ENCODE measurements at places on chromosomes 1 and 21.

GRCh38 chr21:45290948-45291612, 3.4 kb upstream of the POFUT2 start:
- no peak for DNase-seq

GRCh38 chr1:83961571-83962295, 37.2 kb downstream of the TTLL7 start:
- DNase-seq: no peak

DNA sequence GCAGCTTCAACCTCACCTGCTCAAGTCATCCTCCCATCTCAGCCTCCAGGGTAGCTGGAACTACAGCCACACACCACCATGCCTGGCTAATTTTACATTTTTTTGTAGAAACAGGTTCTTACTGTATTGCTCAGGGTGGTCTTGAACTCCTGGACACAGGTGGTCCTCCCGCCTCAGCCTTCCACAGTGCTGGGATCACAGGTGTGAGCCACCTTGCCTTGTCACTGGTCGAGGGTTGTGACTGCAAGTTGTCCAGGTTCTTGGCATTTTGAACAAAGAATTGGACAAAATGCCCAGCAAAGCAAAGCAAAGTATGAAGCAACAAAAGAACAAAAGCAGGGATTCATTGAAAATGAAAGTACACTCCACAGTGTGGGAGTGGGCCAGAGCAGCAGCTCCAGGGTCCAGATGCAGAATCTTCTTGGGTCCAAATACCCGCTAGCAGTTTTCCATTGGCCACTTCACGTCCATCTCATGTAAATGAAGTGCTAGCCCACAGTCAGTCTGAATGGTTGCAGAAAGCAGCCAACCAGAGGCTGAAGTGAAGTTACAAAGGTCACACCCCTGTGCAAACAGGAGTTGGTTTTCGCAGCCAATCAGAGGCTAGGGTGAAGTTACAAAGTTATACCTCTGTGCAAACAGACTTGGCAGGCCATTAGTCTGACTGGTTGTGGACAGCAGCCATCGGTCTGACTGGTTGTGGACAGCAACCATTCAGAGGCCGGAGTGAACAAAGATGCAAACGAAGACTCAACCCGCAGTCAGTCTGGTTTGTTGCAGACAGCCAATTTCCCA, 109.5 kb upstream of the KIF26B start:
- no peak for DNase-seq

GRCh38 chr1:203207751-203208150, 21.2 kb upstream of the CHI3L1 start:
- no peak for DNase-seq

GRCh38 chr1:51268634-51269033, 32.6 kb downstream of the RNF11 start:
- DNase-seq: no peak

- DNase-seq: no peak
Observed at GRCh38 chr21:28294051-28294450, 698.6 kb downstream of the LTN1 start.

DNA sequence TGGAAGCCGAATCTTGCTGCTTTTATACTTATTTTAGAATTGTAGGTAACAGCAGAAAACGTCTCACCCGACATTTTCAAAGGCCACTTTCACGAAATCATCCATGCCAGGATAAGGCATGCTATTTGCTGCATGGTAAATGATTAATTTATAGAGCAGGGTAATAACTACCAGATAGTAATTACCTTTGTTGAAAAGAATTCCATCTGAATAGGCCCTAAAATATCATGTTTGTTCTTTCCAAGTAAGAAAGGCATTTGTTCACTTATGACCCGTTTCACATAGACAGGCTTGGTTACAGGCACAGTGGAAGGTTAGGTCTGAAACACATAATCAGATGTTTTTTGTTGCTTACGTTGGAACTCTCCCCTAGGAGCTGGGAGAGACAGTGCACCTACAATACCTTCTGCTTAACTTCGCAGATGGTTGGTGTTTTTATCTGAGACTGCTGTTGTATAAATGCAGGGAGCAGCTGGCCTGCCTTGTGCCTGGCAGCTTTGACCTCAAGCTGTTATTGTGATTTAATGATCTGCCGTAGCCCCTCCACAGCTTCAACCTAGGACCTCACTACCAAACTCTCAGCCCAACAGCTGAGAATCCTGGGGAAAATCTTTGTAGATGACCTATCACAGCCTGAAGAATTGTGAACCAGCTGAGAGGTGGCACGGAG, 1.6 kb downstream of the SLC44A3 start:
- DNase-seq: no peak

DNA sequence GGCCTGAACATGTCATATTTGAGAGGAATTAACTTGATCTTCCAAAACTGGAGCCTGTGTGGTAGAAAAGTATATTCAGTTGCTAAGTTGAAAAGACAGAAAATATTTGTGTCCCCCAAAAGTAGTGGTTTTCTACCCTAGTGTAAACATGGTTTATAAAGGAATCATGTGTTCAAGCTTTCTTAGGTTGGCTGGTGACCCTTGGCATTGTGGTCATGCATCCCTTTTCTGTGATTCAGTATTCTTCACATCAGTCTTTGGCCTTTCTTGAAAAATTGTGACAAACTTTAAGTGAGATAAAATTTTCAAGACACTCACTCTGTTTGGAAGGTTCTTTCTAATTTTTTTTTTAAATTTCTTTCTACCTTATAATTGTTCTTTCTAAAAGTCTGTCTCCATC, 193.2 kb downstream of the DHRS3 start:
- no peak for DNase-seq

GRCh38 chr1:8096105-8097011, 70.2 kb upstream of the ERRFI1 start:
- DNase-seq: no peak

DNA sequence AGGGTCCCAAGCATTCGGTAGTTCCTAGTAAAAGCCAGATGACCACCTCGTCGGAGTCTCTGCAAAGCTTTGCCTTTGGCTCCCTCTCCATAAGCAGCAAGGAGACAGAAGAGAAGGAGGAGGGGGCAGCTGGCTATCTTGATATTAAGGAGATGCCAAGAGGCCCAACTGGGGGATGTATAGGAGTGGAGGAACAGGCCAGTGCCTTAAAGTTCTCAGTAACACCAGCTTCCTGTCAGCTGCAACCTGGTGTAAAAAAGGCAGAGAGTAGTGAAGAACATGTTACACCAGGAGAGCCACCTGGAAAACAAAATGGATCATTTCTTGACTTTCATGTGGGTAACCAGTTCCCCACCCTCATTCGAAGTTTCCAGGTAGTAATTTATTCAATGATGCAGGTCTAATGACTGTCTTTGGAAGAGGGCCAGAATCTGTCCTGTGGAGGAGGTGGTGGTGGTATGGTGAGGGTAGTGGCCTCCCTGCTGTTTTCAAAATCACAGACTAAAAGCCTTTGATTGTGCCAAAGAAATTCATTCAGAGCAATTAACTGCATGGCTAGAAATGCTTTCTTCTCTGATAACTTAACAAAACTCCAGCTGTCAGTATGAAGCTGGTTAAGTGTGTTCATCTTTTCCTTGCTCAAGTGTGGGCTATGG, 27.3 kb downstream of the TMEM200B start:
- no peak for DNase-seq

GRCh38 chr1:161153176-161153575, 602 bp upstream of the UFC1 start:
- no peak for DNase-seq

DNA sequence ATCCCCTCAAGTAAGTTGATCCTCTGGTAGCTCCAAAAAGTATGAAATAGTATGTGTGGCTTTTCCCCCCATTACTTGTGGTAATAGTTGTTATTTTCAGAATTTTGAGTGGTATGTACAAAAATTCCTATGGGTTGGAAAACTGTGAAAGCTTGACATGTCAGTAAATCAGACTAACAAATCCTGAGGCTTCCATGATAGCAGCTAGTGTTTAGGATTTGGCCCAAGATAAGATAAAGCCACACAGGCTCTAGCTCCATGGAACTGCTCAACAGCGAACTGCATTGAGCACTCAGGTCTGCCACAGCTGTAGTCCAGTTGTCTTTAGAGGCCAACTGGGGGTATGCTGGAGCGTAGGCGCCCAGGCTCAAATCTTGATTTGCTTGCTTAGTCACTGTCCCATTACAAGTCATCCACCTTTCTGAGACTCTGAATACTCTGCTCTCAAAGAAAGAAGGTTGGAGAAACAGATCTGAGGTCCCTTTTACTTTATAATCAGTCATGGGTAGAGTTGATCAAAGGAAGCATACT, 28.7 kb downstream of the ATP1A1 start:
- DNase-seq: no peak

DNA sequence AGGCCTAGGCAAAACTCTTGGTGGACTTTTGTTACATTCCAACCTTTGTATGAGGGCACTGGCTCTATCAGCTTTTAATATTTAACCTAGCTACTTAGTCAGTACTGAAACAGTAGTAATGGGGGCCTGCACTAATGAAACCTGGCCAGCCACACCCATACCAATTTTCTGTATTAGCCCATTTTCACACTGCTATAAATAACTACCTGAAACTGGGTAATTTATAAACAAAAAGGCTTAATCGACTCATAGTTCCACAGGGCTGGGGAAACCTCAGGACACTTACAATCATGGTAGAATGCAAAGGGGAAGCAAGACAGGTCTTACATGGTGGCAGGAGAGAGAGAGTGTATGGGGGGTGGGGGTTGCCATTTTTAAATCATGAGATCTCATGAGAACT, 245.7 kb upstream of the RGS18 start:
- no peak for DNase-seq

DNA sequence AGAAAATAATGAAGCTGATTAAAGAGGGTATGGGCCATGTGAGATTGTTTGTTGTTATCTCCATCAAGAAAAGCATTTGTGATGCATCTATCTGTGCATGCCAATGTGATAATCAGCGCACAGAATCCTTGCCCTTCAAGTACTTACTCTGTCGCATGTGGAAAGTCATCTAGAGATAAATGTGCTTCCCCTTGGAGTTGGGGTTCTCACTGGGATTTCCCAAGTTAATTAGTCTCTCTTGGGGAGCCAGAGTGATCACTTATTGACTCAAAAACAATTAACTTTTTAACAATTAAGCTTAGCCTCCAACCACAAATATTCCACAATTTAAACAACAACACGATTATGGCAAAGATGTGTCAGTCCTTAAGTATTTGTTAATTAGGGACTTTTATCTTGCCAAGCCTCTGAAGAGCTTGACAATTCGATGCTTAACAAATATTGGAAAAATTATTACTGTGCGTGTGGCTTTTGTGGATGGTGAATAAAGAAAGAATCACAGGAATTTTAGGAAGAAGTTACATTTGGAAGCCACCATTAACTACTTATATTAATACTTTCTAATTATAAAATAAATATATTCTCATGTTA, 17.5 kb downstream of the RHOU start:
- no peak for DNase-seq

- DNase-seq: no peak
Observed at GRCh38 chr21:37904856-37905255, 11.4 kb downstream of the KCNJ6 start.

DNA sequence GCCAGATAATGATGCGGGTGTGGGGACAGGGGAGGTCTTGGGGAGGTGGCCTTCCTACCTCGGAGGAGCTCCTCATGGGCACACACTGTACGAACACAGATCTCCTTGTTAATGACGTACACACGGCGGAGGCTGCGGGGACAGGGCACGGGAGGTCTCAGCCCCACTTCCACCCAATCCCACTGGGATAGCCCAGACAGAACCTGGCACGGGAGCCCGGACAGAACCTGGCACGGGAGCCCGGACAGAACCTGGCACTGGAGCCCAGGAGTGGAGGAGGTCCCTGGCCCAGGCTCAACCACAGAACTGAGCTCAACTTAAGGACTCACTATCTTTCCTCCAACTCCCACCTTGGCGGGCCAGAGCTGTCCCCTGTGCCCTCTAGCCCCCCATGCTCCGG, 5.2 kb downstream of the MFAP2 start:
- DNase-seq: no peak

DNA sequence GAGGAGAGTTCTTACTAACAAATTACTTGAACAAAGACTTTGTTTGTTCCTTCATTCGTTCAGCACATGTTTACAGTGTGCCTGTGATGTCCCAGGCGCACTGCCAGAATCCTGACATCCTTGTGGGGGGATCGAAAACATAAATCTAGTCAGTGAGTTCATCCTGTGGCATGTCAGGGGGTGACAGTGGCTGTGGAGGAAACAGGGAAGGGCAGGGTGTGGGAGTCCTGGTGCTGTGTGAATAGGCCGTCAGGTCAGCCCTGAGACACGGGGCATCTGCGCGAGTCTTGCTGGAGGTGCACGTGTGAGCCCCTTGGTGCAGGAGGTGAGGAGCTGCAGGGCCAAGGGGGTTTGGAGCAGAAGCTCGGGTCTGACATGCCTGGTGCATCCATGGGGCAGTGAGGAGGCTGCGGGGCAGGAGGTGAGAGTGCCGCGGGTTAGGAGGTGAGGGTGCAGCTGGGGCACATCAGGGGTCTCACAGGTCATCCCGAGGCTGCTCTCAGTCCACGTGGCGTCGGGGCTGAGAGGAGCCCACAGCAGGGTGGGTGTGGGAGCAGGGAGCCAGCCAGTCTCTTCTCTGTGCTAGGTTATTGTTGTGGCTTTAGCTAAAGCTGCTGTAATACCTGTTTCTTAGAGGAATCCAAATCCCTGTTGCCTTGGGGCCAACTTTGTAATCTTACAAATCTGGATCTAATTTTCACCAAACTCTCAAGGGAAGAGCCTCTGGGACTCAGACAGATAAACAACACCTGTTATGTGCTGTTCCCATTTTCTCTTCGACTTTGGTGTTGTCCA, 93.4 kb downstream of the PCBP3 start:
- no peak for DNase-seq
